ENCODE measurements at places on chromosomes 3 and 15. TPM values are rescaled to one million over a fixed set of nuclear protein-coding genes. Genes with fewer than 3 reads are reported as not detected.

DUOXA1 gene
- 0.20 TPM for total RNA-seq

PLCL2 gene
- total RNA-seq: 8.7 TPM

KLHL25 gene
- total RNA-seq: 8.7 TPM

CPN2 gene
- total RNA-seq: not detected

ILDR1 gene
- not detected for total RNA-seq

SLC22A14 gene
- total RNA-seq: not detected

FAM174B gene
- 8.4 TPM for total RNA-seq

ZNF662 gene
- total RNA-seq: not detected

ACSBG1 gene
- total RNA-seq: 0.21 TPM

CCDC191 gene
- 1.9 TPM for total RNA-seq

SLC9C1 gene
- not detected for total RNA-seq

TMOD2 gene
- total RNA-seq: 1.7 TPM

MOBP gene
- not detected for total RNA-seq

SNURF gene
- 8.6 TPM for total RNA-seq

AMT gene
- not detected for total RNA-seq

RHOA gene
- 474 TPM for total RNA-seq

SMAD6 gene
- 19.3 TPM for total RNA-seq

CCR9 gene
- total RNA-seq: not detected

HAUS2 gene
- 18.4 TPM for total RNA-seq

P2RY14 gene
- not detected for total RNA-seq

MYO5C gene
- total RNA-seq: 5.2 TPM

NANOGP8 gene
- not detected for total RNA-seq

RASGRP1 gene
- 0.38 TPM for total RNA-seq

TRH gene
- total RNA-seq: not detected

SLC28A2 gene
- not detected for total RNA-seq

UPK1B gene
- 10.7 TPM for total RNA-seq

GNAT1 gene
- total RNA-seq: not detected

CD96 gene
- total RNA-seq: not detected

ZIC1 gene
- not detected for total RNA-seq

All from A549 treated with CpdA at 1 μM for 4 hours (cell line).